Frontal cortex (tissue), 4 donors: ENCODE measurements at places on chromosomes 12 and 14. TPM values are rescaled to one million over a fixed set of nuclear protein-coding genes. Genes with fewer than 3 reads are reported as not detected.

DNA sequence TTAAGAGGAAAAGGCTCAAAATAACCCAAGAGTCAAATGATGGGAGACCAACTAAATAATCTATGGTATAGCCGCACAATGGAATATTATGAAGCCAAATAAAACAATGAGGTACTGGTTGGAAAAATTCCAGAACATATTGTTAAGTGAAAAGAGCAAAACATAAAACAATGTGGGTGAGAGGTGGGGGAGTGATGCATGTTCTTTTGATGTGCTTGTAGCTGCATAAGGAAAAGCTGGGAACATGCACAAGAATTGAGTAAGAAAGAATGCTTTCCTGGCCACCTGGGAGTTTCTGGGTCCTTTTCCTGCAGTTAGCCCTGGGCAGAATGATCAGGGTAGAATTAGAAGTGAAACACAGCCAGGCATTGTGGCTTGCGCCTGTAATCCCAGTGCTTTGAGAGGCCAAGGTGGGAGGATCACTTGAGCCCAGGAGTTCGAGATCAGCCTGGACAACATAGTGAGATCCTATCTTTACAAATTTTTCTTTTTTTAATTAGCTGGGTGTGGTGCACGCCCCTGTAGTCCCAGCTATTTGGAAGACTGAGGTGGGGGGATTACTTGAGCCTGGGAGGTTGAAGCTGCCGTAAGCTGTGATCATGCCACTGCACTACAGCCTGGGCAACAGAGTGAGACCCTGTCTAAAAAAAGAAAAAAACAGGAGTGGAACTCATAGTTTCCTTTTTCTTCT lies 7.9 kb downstream of the ABCB9 start:
- no peak for DNase-seq

DNA sequence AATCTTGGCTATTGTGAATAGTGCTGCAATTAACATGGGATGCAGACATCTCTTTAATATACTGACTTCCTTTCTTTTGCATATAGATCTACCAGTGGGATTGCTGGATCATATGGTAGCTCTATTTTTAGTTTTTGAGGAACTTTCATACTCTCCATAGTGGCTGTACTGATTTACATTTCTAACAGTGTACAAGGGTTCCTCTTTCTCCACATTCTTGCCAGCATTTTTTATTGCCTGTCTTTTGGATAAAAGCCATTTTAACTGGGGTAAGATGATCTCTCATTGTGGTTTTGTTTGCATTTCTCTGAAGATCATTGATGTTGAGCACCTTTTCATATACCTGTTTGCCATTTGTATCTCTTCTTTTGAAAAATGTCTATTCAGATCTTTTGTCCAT lies 8.4 kb downstream of the AMDHD1 start:
- DNase-seq, result no peak

GRCh38 chr14:85599939-85600338 lies 70.0 kb downstream of the FLRT2 start:
- DNase-seq, result no peak

DNA sequence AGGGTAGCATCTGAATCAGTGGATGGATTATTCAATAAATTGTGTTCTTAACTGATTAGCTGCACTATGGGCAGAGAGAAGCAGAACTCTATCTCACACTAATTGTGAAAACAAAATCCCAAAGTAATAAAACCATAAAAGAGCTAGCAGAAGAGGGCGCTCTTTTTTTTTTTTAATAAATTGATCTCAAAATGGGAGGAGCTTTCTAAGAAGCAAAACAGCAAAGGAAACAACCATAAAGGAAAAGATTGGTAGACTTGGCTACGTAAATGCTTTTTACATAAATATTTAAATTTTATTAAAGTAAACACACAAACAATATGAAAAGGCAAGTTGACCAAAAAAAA lies 1.5 kb upstream of the TM7SF3 start:
- DNase-seq, result no peak

TRIM9 gene
- 28.5 TPM for total RNA-seq

EML5 gene
- total RNA-seq, result 32.6 TPM

MRPS35 gene
- 89.3 TPM for total RNA-seq

LRRC74A gene
- total RNA-seq, result not detected
